Skeletal muscle cell (primary cell): ENCODE measurements at places on chromosomes 12 and 14.

DNA sequence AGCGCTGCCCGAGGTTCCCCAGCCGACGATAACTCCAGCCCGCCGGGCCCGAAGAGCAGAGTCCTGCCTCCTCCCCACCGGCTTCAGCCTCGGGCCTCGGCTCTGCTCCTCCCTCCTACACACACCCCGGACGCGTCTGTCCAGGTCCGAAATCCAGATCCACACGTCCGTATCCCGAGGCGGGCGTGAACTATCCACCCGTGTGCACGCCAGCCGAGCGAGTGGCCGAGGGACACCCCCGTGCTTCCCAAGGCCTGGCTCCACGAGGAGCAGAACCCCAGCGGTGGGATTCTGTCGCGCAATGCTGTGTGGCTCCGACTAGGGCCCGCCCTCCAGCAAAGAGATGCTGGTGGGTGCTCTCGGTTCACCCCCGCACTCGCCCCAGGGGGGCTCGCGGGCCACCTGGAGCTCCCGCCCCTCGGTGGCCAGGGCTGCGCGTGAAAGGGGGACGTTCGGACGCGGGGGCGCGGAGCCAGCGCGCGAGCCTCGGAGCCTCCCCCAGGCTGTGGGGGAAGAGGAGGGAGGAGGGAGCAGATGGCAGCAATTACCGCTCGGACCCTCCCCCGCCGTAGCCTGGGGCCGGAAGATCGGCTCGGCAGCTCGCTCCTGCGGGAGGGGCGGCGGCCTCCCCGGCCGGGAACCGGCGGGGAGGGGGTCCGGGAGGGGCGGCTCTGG is 18.9 kb upstream of the ANKRD33 start:
- DNase-seq: no peak

DNA sequence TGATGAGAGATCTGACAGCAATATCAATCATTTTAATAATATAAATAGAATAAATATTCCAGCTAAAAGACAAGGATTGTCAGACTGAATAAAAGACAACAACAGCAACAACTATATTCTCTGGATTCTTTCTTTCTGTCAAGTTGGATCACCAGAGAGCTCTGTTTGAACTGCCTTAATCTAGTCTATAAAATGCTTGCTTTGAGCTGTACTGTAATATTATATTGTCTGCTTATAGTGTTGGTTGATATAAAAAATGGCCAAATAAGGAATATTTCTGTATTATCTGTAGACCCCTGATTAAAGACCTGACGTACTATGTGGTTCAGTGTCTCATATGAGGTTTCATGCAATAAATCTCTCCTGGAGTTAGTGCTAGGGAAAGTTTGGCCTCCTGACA is 46.3 kb upstream of the CSRP2 start:
- no peak for DNase-seq

- no peak for DNase-seq
Measured at GRCh38 chr12:29781705-29782266, 2.0 kb downstream of the TMTC1 start.

- DNase-seq: peak; percentile 72
Measured at GRCh38 chr12:107461222-107461975, 224.2 kb upstream of the PWP1 start.

- no peak for DNase-seq
Measured at GRCh38 chr14:34328178-34328577, 133.9 kb downstream of the SPTSSA start.

- no peak for DNase-seq
Measured at GRCh38 chr12:25372002-25372401, 121.3 kb upstream of the KRAS start.

DNA sequence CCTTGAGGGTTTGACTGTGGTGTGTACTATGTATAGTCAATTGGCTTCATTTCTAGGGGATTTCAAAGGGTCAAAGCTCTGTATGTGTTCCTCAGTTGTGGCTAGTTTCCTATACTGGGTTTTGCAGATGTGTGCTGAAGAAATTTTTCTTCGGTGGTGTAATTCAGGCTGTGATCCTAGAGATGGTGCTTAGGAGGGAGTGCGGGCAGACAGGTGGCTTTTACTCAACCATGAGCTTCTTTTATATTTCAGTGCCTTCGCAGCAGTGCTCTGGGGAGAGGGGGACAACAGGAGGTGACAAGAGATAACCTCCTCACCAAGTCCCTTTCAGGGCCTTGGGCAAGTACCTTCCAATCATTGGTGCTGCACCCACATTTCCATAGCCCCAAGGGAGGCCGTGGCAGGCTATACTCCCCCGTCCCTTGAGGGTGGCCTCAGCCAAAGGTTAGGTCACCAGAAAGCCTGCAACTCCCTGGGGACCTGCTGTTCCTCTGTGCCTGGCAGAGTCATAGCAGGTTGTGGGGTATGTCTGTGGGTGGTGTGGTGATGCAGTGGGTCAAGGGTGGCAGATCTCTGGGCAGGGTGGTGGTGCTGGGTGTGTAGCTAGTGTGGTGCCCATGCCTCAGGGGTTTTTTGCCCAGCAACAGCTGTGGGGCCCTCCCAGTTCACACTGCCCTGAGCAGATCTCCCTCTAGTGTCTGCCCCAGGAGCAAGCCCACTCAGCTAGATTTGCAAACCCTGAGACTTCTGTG is 37.0 kb upstream of the TMX1 start:
- no peak for DNase-seq

- DNase-seq: no peak
Measured at GRCh38 chr12:78566456-78566855, 298.1 kb upstream of the SYT1 start.

DNA sequence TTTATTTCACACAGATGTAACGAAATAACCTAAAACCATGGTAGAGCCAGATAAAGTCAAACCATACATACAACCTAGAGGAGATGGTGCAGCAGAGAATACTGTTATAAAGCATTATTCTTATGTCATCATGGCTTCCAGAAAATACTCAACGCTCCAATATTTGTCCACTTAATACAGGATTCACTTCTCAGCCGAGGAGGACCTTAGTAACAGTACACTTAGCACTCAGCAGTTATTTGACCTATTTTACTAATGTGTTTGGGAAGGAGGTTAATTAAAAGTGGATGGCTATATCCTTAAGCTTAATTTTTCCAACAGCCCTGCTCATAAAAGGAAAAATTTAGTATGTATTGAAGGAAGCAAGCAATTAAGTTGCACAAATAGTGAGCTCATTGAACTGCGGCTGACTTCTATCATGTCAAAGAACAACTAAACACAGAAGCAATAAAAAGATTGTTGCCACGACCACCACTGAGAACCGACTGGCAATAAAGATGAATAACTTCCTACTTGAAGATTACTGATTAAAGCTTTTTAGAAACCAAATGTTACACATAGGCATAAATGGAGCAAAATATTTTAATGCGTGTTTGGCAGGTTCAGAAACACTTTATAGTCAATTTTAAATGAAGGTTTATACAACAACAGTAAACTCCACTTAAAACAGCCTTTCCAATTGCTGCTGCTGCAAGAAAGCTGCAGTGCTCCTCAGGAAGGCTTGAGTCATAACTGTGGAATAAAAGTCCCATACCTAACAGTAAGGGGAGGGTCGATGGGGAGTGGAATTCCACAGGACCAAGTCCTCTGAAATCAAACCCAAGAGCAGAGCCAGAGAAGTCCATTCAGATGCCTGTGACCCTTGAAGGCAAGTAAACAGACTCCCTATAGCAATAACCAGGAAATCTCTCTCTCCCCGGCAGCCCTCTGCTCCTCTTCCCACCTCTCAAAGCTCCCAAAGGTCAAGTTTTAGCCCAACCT is 218.9 kb upstream of the CDKN3 start:
- DNase-seq: no peak

GRCh38 chr14:33542338-33543287 is 408.3 kb downstream of the EGLN3 start:
- DNase-seq: no peak
